ENCODE measurements at places on chromosomes 1 and 21.

DNA sequence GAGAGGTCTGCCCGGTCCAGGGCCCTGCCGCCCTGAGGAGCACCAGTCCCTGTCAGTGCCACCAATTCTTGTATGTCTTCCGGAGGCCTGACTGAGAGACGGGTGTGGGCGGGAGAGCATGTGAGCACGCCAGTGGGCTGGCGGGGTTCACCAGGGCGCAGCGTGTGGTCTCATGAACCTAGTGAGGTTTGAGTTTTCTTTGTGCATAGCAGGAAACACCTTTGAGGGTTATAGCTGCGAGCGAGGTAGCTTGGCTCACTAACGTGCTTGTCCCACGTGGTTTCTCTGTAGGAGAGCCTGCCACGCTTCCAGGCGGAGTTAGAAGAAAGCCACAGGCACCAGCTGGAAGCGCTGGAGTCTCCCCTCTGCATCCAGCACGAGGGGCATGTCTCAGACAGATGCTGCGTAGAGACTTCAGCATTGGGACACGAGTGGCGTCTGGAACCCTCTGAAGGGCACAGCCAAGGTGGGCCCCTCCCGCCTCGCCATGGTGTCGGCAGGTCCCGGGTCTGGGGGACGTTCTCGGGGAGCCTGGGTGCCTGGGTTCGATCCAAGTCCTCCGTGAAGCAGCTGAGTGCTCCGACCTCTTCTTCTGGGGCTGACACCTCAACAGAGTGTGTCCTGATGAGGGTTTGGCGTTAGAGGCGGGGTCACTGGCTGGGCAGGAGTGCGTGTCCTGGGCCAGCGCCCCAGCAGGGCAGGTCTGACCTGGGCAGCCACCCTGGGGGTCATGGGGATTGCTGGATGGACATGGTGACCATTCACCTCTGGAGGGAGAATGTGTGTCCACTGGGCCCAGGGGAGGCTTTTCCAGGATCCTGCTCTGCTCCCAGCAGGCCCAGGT is 31.4 kb downstream of the PCNT start:
- no peak for DNase-seq

DNA sequence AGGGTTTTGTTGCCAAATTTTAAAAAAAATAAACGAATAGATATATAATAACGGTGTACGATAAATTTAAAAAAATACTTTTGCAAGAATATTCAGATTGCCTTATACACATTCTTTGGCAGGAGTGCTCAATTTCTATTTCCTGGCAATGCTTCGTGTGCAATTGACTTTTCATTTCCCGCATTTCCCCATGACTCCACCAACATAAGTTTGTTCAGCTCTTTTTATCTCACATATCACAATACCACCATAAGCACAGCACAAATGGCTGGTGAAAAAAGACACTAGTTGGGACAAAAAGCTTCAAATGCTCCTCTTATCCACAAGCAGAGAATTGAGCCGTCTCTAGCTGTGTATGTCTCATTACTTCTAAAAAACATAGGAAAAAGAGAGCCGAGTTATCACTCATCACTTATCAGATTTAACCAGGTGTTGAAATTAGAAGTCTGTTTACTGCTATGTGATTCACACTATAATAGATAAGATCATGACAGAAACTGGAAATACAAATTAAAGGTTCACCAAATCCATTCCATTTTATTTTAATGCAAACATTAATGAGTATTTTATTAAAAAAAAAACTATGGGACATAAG is 28.9 kb upstream of the RGS1 start:
- DNase-seq, result no peak

DNA sequence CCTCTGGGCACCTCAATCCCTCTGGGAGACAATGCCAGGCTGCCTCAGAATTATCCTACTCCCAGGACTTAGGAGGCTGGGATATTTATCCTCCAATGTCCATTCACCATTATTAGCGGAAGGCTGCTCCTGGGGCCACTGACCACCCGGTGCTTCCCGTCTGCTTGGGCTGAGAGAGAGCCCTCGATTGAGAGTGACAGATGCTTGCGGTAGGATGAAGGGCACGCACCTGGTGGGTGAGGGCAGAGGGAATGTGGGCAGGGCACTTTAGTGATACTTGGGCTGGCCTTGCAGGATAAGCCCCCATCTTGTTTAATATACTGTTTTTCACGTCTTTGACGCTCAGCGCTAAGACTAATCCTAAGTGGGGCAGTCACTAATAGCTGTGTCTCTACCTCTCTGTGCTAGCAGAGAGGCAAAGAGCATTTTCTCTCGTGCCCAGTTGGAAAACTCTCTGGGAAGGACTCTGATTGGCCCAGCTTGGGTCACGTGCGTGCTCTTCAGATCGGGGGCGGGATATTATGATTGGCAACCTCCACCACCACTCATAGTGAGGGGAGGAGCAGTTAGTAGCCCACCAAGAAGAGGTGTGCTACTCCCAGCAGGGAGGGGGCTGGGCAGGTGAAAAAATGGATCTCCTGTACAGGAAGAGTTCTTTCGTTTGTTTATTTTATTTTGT is 10.6 kb upstream of the PARS2 start:
- DNase-seq, result no peak

DNA sequence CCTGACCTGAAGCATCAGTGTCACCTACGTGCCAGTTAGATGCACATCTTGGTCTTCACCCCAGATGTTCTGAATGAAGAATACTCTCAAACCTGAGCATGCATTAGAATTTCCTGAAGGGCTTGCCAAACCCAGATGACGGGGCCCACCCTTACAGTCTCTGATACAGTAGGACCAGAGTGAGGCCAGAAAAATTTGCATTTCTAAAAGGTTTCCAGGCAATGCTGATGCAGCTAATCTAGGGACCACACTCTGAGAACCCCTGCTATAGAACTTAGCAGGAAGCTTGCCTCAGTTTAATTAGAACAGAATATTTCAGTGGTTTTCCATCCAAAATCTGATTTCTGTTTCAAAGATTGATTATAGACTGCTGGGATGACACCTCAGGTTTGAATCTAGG is 9.9 kb upstream of the CTBS start:
- no peak for DNase-seq

DNA sequence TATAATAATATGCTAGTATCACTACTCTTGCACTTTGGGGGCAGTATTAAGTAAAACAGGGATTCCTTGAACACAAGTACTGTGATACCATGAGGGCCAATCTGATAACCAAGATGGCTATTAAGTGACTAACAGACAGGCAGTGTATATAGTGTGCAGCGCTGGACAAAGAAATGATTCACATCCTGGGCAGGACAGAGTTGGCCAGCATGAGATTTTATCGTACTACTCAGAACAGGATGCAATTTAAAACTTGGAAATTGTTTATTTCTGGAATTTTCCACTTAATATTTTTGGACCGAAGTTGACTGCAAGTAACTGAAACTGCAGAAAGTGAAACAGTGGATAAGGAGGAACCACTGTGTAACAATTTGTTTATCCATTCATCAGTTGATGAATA is 74.6 kb downstream of the DNTTIP2 start:
- no peak for DNase-seq

- DNase-seq, result no peak
These were observed 1.6 kb upstream of the PTPN7 start for GRCh38 chr1:202162047-202162417.

DNA sequence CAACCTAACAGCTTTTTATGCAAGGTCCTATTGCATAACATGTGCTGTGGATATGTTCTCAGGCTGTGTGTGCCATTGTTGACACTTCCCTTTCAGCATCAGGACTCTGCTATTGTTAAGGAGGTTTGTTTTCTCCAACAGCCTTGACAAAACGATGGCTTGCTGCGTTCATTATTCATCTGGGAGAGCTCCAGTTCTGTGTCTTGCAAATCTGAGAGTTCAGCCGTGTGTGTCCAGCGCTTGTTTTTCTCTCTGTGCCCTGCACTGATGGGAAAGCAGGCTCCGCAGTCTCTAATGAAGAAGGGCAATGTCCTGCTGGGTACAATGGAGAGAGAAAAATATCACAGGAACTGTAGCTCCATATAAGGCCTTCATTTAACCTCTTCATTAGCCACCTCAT is 63.7 kb downstream of the CLDN17 start:
- no peak for DNase-seq

- no peak for DNase-seq
These were observed 181.2 kb upstream of the IVNS1ABP start for GRCh38 chr1:185498207-185498606.

GRCh38 chr1:107653765-107654164 is 311.2 kb downstream of the VAV3 start:
- DNase-seq, result no peak

GRCh38 chr1:201017828-201018163 is 5.7 kb downstream of the KIF21B start:
- DNase-seq, result no peak

DNA sequence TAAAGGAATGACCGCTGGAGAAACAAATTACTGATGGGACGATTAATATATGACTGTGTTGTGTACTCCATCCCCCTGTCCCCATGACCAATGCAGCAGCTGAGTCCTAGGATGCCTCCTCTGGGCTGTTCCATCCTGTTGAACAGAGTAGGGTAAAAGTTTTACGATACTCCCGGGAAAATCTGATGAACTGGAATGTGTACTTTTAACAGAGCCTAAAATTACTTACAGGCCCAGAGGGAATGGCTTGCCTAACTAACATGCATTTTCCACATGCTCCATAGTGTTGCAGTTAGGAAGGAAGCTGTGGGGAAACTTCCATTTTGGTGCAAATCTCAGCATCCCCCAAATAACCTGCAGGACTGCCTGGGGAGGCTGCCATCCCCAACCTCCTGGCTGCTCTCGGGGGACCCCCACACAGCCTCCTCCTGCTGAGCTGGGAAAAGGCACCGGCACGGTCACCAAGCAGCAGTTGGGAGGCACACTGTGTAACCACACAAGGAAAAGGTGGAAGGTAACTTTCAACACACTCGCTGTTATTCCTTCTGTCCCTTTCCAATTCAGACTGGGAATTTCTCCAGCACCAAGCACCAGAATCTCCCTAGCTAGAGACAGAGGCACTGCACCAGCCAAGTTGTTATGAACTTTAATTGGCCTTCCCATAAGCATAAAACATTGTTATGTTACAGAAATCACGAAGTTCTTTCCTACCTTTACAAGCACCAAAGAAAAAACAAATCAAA is 97.2 kb downstream of the BCAR3 start:
- no peak for DNase-seq

DNA sequence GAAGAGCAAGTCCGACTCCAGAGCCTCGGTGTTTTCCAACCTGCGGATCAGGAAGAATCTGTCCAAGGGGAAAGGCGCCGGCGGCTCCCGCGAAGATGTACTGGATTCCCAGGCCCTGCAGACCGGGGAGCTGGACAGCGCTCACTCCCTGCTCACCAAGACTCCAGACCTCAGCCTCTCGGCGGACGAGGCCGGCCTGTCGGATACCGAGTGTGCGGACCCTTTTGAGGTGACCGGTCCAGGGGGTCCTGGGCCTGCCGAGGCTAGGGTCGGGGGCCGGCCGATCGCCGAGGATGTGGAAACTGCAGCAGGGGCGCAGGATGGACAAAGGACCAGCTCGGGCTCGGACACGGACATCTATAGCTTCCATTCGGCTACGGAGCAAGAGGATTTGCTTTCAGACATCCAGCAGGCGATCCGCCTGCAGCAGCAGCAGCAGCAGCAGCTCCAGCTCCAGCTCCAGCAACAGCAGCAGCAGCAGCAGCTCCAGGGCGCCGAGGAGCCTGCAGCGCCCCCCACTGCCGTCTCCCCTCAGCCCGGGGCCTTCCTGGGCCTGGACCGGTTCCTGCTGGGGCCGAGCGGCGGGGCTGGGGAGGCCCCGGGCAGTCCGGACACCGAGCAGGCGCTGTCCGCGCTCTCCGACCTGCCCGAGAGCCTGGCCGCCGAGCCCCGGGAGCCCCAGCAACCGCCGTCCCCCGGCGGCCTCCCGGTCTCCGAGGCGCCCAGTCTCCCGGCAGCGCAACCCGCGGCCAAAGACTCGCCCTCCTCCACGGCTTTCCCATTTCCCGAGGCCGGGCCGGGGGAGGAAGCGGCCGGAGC is 827 bp downstream of the FMN2 start:
- DNase-seq, result no peak

DNA sequence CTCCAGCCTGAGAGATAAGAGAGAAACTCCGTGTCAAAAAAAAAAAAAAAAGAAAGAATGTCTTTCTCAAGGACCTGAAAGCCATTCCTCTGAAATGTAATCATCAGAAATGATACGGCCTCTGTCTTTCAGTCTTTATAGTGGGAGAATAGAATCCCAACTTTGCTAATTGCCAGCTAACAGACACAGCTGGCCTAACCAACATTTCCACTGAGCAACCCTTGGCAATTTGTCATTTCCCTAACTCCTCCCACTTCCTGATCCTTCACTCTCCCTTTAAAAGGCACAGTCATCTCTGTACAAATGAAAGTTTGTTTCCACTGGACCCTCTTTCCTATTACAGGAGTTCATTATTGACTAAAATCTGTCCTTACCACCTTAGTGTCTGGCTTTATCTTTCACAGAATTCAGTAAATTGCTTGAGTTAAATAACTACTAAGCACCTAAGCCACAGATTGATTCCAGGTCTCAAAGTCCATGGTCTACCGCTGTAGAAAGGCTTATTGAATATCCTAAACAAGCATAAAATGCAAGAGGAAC is 4.3 kb upstream of the CBR1 start:
- no peak for DNase-seq

DNA sequence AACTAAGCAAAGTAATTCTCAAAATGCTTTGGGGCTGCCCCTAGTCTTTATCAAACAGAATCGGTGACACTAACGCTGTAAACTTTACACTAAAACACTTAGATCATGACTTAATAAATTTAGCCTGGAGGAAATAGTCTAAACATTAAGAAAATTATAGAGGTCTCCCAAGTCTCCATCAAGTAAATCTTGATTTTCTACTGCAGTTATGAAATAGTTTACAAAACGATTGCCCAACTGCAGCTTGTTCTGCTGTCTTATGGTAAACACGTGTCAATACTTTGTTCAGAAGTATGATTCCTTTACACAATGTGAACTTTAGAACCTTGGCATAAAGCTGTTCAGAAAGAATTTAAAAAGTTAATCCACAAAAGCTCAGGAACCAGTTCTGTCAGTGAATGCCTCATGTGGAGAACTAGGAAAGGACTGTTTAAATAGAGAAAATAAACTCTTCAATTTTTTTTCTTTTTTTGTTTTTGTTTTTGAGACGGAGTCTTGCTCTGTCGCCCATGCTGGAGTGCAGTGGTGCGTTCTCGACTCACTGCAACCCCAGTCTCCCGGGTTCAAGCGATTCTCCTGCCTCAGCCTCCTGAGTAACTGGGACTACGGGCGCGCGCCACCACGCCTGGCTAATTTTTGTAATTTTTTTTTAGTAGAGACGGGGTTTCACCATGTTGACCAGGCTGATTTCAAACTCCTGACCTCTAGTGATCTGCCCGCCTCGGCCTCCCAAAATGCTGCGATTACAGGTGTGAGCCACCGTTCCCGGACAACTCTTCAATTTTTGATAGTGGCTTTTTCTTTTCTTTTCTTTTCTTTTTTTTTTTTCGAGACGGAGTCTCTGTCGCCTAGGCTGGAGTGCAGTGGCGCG is 1.6 kb downstream of the DDI2 start:
- no peak for DNase-seq

DNA sequence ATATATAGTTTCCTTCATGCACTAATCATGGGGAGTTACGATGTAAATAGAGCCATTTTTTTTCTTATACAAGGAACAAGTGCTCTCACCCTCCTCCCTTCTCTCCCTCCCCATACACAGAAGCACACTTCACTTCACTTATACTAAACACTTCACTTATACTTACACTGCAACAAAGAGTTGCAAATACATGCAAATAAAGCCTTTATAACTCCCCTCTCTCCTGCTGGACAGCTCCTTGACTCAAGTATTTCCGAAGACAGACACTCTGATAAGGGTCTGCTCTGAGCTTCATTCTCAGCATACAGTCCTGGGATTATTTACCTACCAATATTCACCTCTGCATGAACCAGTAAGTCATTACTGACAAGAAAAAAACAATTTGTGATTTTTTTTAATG is 35.6 kb upstream of the ERG start:
- no peak for DNase-seq

GRCh38 chr21:25558123-25558522 is 49.2 kb downstream of the MRPL39 start:
- no peak for DNase-seq
